ENCODE measurements at places on chromosomes 5 and 9.

- no peak for DNase-seq
These were observed 11.6 kb downstream of the SKIC3 start for GRCh38 chr5:95543017-95543705.

DNA sequence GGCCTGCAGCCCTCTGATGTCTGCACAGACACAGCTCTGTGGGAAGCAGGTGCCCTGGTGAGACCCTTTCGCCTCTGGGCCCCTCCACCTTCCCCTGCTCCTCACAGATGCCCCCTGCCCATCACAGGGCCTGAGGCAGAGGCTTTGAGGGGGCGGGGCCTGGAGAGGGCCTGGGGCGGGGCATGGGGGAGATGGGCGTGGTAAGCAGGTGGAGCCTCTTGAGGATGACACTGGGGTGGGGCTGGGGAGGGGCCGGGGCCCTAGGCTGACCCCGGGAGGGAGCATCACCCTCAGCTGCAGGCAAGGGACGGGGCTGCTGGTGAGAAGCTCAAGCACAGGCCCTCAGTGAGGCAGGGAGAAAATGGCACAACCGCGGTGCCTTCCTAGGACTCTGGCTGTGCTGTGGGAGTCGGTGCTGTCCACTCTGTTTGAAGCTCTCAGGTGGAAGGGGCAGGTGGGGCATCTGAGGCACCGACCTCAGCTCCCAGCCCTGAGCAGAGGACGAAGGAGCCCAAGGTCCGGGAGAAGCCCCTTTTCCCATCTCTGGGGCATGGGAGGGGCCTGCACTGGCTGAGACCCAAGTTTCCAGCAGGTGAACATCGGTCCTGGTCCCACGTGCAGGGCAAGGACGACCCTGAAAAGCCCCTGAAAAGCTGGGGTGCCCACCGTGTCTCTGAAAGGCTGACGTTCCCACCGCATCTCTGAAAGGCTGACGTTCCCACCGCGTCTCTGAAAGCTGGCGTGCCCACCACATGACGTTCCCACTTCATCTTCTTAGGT, 17.5 kb upstream of the SLC9A3 start:
- no peak for DNase-seq

- no peak for DNase-seq
These were observed 1.3 kb downstream of the SLC35D2 start for GRCh38 chr9:96382175-96382574.

DNA sequence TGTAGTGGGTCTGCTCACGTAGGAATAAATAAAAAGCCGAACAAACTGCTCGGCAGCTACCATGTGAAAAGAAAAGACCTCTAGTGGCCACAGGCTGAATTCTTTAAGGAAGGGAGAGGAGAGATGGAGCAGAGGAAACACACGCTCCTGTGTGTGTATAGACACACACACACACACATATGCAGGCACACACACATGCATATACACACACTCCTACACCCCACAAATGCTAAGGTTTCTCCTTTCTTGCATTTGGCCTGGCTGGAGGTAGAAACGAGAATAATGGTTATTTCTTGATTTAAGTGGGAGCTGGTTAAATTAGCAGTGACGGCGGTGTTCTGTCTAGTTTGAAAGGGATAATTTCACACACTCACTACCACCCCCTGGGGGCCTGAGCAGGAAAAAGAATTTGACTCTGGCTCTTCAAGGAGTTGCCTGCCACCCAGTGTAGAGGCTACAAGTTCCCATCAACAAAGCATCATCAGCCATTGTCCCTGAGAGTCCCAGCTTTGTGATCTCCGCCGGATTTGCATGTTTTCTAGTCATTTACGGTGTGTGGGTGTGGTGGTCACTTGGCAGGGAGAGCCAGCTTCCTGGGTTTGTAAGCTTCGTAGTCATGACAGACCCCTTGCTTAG, at the start of gene INSYN2B:
INSYN2B (minus strand) TSS at position 78 of the 636 bp plus-strand sequence. CDS start 96,597 bp downstream, outside the sequence.
- DNase-seq = no peak

- no peak for DNase-seq
These were observed 5.0 kb downstream of the TNIP1 start for GRCh38 chr5:151075698-151076331.

GRCh38 chr5:1510151-1510561, 13.6 kb downstream of the LPCAT1 start:
- no peak for DNase-seq

DNA sequence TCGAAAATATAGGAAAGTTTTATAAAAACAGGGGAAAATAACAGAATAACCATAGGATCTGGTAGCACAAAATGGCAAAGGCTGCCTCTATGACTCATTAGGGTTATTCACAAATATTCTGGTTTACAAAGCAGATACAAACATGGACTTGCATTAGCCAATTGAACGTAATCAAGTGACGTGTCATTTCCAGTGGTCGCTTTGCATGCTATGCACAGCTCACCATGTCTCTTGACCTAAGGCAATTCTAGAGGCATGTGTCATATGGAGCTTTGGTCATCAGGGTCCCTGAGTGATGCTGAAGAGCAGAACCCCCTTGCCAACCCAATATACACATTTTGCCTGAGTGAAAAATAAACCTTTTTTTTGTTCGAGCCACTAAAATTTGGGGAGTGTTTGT, 158.8 kb downstream of the TMEM161B start:
- DNase-seq = no peak

DNA sequence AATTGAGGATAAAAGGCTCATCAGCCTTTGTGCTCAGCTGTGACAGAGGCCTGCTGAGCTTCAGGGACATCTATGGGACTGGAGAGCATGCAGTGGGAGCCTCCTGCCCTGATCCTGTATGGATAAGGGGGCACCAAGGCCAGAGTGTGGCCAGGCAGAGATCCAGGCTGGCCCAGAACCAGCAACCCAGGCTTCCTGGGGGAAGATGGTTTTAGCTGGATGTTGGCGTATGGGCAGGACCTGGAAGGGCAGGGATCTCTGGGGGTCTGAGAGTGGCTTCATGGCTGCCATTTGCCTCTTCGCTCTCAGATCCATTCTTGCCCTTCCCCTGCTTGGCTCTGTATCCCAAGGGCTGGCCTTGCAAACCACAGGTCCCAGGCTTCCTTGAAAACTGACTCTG, 169.9 kb downstream of the MACROH2A1 start:
- DNase-seq = no peak

- DNase-seq = no peak
These were observed 9.1 kb downstream of the PDE6A start for GRCh38 chr5:149935431-149935901.

- DNase-seq = no peak
These were observed 11.7 kb downstream of the B4GALT7 start for GRCh38 chr5:177611446-177612214.

GRCh38 chr5:50967563-50968355, 301.3 kb downstream of the PARP8 start:
- DNase-seq = no peak

DNA sequence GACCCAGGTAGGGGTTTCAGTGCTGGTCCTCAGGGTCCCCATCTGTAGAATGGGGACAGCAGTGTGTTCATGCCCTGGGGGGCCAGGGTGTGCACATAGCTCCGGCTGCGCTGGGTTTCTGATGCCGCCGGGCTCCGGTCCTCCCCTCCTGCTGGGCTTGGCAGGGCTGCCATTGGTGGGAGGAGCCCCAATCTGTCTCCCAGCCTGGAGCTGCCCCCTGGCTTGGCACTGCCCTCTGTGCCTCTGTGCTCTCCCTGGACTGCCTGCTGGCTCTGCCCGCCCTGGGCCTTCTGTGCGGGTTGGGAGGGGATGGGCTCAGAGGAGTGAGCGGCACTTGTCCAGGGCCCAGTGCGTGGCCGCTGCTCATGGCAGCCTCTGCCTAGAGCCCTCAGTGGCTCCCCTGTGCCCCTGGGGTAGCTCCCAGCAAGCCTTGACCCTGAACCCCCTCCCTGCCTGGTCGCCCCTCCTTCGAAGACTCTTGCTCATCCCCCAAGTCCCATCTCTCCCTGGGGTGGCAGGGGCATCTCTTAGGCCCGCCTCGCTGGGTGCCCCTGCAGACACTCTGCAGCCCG, 35.7 kb downstream of the RXRA start:
- DNase-seq = no peak

- DNase-seq = no peak
These were observed 278.4 kb downstream of the RASEF start for GRCh38 chr9:82784589-82784988.

DNA sequence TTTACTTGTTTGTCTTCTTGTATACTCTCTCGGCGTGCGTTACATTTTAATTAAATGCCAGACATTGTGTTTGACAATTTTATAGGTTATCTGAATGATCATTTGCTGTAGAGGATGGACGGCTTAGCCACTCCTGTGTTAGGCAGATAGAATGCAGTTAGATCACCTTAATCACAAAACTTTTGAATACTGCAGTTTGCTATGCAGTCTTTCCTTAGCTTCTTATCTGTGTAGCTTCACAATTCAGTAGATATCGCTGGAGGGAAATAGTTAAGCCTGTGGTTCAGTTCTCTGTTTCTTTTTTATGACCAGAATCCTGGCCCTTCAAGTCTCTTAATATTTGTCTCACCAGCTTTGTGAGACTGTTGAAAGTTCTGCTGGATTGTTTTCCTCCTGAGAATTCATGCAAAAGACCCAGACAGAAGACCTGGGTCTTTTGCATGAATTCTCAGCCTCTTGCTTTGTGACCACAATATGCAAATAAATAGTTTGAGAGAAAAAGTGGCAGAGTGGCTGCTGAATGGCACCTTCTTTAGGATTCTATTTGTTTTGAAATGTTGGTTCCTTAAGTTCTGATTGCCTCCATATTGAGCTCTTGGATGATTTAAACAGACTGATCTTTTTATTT, 40.2 kb downstream of the RASA1 start:
- no peak for DNase-seq

DNA sequence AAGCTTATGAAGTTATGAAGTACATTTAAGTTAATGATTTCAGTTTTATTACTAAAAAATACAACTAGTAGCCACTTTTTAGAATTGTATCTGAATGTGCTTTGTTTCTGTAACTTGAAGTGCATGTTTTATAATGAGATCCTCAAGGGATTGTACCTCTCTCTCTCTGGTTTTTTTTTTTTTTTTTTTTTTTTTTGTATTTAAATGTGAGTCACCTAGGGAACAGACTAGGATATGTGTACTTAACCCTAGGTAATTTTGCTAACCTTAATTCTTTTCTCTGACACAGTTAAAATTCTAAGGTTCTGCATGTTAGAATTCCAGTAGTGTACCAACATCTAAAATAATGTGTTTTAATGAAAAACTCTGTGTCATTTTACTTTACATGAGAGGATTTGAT, 59.5 kb downstream of the CDC42SE2 start:
- DNase-seq = no peak

DNA sequence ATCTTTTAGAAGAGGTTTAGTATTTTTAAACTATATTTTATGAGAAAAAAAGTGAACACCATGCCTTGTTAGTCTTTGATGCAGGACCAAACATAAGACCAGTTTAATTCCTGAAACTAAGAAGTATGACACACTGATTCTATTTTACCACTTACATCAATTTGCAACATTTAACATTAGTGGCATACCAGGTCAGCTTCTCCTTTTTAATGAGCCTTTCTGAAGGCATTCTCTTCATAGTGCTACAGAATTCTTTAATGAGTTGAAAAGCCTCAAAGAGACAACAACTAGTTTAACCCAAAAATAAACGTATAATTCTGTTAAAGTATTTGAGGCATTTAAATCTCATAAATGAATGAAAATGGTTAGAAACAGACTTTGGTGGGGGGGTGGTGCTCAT, 28.2 kb downstream of the ARSB start:
- no peak for DNase-seq

DNA sequence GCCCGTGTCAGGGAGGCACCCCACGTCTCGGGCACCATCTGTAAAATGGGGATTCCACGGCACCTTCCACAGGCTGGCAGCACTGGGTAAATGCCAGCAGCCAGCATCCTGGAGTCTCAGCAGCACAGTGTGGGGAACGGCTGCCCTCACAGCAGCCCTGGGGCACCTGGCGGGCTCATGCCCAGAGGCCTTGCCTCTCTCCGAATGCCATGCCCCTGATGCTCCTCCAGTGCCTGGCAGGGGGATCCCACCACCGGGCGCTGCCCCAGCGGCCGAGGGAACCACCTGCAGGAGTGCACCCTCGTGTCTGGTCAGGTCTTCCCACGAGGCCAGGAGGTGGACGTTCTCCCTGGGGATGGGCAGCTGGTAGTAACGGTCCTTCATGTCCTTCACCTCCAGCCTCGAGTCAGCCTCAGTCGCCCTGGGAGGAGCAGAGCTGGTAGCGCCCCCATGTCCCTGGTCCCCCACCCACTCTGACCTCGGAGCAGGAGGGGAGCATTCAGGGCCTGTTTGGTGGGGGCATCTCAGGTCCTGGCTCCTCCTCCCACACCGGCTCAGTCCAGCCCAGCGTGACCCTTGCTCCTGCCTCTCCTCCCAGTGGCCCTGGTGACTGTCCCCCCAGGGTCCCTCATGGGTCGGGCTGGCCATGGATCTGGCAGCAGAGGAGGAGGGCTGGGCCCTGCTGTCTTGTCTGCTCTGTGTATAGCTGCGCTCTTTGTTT, 49.9 kb upstream of the NRARP start:
- DNase-seq = no peak

- DNase-seq = no peak
These were observed 1.3 kb downstream of the SEC16A start for GRCh38 chr9:136481558-136481957.

DNA sequence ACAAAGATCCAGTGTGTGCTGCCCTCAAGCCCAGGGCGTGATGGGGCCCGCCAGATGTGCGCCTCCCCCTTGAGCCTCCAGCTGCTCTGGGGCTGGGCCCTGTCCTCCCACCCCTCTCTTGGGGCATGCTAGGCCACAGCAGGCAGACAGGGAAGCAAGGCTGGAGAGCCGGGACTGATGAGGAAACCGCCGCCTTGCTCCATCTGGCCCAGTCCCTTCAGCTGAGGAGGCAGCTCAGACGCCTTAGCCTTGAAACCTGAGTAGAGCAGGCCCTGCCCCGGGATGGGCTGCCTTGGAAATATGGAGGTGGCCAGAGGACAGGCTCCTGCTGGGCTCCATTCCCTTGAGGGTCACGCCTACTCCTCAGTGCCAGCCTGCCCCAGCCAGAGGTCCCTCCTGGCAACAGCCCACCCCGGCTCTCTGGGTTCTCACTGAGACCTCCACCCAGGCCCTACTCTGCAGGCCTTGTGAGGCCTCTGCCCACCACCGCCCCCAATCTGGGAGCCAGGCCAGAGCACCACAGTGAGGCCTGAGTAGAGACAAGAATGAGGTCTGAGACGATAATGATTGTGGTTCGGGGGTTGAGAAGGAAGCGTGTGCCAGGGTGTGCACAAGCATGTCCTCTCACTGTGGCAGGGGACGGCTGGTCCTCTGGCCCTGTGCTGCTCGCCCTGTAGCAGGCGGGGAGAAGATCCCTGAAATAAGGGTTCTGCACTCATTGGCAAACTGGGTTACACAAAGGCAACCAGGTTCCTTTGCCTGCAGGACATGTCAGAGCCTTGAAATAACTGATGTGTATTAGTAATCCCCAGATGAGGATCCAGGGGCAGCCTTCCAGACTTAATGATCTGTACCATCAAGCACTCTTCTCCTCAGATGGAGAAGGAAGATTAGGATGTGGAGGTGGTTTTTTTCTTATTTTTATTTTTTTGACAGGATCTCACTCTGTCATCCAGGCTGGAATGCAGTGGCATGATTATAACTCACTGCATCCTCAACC, 30.9 kb downstream of the CXXC5 start:
- DNase-seq = no peak

All from activated naive CD8-positive, alpha-beta T cell treated with anti-CD3 and anti-CD28 coated beads, Interleukin-2, amount 50 U/mL, for 16 hours (primary cell).